Astrocyte of the cerebellum (primary cell): ENCODE measurements at places on chromosomes 3 and 15.

GRCh38 chr3:46862369-46863025 lies 747 bp downstream of the MYL3 start:
- DNase-seq: no peak

GRCh38 chr3:182041668-182042291 lies 330.1 kb downstream of the SOX2 start:
- DNase-seq: no peak

- DNase-seq: no peak
Observed at GRCh38 chr15:79903626-79904025, 6.8 kb upstream of the MTHFS start.

DNA sequence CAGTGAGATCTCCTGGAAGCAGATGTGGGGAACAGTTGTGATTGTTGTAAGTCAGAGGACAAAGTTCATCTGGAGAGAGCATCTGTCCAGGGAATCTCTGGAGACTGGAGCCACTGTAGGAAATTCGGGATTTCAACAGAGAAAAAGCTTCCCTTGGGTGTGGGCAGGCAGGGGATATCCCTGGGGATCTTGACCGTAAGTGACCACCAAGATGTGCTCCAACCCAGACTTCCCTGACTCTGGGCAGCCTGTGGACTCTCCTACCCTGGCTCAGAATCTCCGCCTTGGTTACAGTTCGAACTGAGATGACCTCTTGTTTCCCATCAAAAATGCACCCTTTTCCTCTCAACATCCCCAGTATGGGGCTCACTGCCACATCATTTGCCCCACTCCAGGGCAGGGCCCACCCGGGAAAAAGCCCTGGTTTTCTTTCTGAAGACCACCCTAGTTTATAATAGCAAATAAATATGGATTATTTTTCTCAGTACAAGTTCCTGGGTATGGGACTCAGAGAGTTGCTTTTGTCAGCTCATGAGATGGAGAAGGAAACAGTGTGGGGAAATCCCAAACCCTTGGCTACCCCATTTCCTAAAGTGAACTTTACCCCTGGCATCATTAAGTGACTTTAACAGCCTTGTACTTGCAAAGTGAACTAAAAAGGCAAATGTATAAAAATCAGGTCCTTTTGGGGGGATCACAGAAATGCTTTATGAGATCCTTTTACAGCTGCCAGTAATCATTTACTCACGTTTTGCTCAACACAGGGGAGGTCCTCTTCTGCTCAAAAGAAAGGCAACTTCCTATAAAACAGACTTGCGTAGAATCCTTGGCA lies 89.9 kb downstream of the CCNL1 start:
- no peak for DNase-seq

DNA sequence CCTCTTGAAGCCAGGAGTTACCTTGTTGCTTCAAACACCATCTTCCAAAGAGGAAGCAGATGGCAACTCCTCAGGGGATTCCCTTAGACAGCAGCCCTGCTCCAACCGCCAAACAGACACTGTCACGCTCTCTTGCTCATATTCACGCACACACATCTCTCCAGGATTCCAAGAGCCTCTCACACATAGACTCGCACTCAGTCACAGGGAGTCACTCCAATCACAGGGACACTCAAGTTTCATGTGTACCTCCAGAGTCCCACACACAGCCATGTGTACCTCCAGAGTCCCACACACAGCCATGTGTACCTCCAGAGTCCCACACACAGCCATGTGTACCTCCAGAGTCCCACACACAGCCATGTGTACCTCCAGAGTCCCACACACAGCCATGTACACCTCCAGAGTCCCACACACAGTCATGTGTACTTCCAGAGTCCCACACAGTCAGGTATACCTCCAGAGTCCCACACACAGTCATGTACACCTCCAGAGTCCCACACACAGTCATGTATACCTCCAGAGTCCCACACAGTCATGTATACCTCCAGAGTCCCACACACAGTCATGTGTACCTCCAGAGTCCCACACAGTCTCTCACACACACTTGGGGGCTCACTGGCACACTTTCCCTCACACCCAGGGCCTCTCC lies 6.1 kb downstream of the VWA5B2 start:
- no peak for DNase-seq

- no peak for DNase-seq
Observed at GRCh38 chr3:47003461-47004368, 24.2 kb downstream of the NBEAL2 start.
